HL-60 (cell line): ENCODE measurements at places on chromosomes 3 and 15.

- no peak for DNase-seq
Observed at GRCh38 chr3:188330138-188330537, 176.2 kb downstream of the LPP start.

DNA sequence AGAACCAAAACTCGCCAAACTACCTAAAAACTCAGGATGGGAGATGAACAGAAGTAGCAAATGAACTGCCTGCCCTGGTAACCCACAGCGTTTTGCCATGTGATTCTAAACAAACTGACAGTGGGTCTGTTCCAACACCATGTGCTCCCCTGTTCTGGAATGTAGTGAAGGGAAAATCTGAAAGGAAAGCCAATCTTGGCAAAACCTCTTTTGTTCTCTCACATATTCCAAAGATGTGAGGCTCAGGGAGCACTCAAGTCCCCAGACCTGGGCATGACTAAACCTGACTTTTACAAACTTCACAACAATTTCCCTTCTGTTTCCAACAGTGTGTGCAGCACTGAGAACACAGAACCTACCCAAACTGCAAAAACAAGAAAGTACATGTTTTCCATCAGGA lies 116.1 kb downstream of the IMPG2 start:
- no peak for DNase-seq

- no peak for DNase-seq
Observed at GRCh38 chr3:101038880-101039279, 45.7 kb upstream of the ABI3BP start.

GRCh38 chr3:22399566-22399965 lies 648.6 kb upstream of the ZNF385D start:
- no peak for DNase-seq

DNA sequence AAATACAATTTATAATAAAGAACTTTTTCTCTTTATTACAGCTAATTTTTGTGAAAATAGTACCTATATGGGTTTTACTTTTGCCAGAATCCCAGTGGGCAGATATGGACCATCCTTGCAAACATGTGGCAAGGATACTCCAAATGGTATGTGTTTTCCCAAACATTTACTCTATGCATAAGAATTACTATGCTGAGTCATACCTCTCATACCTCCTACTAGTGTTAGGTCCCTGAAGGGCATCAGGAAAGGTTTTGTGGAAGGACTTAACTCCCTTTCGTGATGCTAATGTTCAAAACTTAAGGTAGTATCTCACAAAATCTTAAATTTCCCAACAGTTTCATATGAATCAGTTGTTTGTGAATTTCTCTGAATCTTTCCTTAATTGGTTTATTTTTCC lies 21.3 kb downstream of the ADGRG7 start:
- DNase-seq: no peak

GRCh38 chr3:183080628-183081027 lies 18.7 kb downstream of the MCCC1 start:
- DNase-seq: no peak

DNA sequence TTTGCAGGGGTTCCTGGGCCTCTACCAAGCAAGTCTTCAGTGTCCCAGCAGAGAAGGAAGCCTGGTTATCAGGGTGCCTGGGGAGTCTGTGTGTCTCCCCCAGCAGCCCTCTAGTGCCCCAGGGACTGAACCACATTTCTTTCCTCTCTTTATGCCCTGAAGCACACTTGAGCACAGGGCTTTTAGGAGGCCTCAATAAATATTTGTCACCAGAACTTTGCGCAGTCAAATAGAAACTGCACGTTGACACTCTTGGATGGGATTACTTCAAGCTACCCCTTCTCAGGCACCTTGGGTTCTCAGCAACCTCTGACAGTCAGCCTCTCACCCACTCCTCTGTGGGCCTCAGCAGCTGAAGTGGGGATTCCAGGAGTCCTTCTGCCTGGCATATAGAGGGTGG lies 226.6 kb upstream of the HES1 start:
- no peak for DNase-seq

DNA sequence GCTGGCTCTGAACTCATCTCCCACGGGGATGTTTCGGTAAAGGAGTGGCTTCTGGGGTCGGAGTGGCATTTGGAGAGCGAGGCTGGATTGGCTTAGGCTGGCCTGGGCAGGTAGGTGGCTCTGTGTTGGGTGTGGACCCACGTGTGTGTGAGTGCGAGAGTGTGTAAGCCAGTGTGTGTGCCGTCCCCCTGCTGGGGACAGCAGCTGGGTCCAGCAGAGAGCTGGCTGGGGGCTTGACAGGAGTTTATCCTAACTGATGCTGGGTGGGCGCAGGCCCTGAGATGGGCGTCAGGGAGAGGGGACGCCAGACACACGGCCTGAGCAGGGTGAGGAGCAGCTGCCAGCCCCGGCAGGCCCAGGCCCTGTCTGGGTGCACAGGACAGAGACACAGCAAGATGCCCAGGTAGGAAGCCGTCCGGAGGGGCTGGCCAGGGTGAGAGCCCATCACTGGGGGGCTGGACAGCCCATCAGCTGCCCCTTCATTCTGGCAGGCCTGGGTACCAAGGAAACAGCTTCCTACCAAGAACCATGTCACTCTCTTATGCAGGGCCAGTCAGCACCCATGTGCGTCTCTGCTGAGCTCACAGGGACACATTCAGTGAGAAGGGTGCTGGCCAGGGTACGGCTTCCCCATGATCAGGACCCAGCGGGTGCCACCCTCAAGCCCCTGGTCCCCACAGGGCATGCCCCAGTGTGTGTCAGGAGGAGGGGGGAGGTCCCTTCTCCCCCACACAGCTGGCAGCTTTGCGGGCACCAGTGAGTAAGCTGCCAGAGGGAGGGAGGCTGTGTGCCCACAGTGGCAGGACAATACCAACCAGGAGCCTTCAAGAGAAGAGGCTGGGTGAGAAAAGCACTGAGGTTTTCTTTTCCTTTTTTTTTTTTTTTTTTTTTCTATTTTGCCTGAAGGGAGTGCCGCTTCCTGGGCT lies 1.1 kb downstream of the PAK6 start:
- no peak for DNase-seq

GRCh38 chr15:76312540-76313174 lies 1.4 kb upstream of the ETFA start:
- no peak for DNase-seq

DNA sequence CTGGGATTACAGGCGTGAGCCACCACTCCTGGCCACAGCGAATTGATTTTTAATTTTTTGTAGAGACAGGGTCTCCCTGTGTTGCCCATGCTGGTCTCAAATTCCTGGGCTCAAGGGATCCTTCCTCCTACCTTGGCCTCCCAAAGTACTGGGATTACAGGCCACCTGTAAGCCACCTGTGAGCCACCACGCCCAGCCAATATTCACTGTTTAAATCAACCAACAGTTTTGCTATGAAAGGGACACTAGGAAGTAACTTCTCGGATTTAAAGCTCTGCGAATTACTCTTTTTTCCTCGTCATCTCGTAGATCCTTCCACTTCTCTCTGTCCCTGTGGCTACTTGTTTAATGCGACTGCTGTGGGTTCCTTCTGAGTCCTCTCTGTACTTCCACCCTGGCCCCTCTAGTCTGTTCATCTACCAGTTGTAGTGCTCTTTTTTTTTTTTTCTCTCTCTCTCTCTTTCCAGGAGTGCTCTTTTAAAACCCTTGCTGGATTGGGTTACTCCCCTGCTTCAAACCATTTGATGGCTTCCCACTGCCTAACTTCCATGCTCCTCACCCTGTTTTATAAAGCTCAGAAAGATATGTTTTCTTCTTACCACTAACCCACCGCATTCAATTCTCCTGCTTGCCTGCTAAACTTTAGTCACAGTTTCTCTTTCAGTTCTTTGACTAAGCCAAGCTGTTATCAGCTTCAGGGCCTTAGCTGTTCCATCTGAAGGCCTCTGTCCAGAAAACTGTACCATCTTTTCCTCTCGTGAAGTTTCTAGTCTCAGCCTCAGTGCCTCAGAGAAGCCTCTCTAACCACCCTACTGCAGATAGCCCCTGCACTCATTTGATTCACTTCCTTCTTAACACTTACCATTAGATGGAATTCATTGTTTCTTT lies 12.4 kb downstream of the RTF1 start:
- DNase-seq: no peak

GRCh38 chr15:75232826-75233503 lies 25.2 kb upstream of the GOLGA6C start:
- no peak for DNase-seq

GRCh38 chr3:126957776-126958637 lies 24.9 kb upstream of the PLXNA1 start:
- no peak for DNase-seq

GRCh38 chr3:29168696-29169095 lies 112.2 kb upstream of the RBMS3 start:
- no peak for DNase-seq

GRCh38 chr3:126344380-126345041 lies 12.7 kb downstream of the KLF15 start:
- no peak for DNase-seq

DNA sequence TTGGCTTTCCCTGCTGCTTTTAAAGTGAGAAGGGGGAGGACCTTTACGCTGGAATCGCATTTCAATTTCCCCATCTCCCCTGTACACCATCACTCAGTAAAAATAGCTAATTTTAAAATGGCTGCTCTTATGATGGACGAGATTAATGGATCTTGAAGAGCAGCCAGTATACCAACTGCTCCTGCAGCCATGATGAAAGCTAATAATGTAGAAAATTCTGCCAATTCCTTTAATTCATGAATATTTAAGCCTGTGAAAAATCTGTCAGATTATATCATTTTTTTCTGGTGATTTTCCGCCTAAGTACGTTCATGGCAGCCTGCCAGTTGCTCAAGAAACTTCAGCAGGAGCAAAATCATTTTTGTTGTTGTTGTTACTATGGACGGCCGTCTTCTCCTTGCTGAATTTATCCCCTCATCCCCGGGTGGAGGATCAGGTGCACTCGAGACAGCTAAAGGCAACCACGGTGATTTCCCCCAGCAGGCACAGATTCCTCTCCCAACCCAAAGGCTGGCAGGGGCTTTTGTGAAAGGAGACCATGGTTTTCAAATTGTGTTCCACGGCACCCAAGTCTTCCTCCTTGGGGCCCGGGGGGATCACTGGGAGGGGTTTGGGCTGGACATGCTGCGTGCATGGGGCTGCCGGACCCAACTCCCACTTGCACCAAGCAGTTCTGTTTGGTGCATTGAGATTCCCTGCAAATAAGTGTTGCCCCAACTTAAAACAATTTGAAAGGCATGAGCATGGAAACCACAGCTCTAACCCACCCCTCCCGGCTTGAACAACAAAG lies 289.6 kb downstream of the UACA start:
- DNase-seq: no peak

GRCh38 chr3:122681284-122681973 lies 790 bp downstream of the PARP14 start:
- DNase-seq: no peak

GRCh38 chr3:159947220-159947619 lies 41.4 kb upstream of the IL12A start:
- no peak for DNase-seq

- no peak for DNase-seq
Observed at GRCh38 chr15:67700023-67700422, 125.3 kb upstream of the SKOR1 start.

- no peak for DNase-seq
Observed at GRCh38 chr3:52620580-52620979, 65.1 kb downstream of the PBRM1 start.

- DNase-seq: no peak
Observed at GRCh38 chr15:92023965-92024364, 170.5 kb downstream of the SLCO3A1 start.

- no peak for DNase-seq
Observed at GRCh38 chr3:141321109-141321497, 47.2 kb upstream of the ZBTB38 start.

GRCh38 chr3:57890874-57891273 lies 117.3 kb upstream of the FLNB start:
- no peak for DNase-seq

DNA sequence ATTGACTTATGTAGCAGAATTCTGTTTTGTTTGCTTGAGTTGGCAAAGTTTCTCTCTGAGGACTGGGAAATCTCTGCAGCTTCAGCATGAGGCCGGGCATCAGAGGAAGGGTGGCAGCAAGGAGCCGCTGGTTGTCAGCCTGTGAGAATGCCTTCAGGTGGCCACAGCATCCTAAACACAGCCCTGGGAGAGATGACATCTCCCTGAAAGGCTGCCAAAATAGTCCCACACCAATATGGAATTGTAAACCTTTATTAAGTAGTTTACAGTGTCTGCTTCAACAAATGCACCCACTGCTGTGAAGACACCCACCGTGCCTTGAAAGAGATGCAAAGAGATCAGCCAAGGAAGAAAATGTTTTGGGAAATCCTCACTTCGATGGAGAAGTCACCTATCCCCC lies 609.7 kb upstream of the ARRDC4 start:
- DNase-seq: no peak

DNA sequence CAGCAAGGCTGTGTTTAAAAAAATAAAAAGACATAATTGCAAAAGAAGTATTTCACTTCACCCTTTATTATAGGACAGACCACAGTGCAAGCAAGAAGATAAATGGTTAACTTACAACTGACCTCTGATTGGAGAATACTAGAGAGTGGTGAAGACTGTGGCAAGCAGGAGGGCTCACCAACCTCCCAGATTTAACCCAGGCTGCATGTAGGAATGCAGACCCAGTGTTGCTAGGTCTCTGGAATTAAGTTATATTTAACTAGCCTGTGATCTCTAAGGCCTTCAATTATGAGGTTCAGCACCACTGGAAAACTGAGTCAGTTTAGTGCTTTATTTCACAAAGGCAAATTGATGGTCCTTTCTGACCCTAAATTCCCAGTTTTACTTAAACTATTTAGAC lies 436.6 kb downstream of the LPP start:
- no peak for DNase-seq

DNA sequence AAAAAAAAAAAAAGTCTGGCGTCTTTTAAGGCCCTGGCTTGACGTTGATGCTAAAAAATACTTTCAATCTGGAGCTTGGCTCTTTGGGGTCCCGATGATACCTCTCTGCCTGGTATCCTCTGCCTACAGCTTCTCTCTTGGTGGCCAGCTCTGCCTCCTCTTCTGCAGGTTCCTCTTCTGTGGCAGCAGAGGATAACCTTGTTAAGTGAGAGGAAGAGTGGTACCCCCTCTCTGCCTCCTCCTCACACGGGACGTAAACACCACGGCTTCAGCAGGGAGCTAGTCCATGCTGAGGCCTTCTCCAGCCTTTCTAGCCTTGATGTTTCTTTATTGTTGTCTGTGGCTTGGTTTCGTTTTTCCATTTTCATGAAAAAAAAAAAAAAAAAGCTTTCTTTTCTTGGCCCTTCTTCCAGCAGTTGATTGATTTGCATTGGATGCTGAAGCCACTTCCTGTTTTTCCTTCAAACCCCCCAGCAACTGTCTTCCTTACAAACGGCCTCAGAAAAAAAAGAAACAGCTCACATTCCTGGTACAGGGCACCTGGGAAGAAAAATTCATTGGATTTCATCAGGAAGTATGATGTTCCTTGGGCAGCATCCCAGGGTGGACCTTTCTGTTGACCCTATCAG lies 59.7 kb downstream of the RORA start:
- no peak for DNase-seq
